Activated naive CD4-positive, alpha-beta T cell (primary cell): ENCODE measurements at places on chromosomes 11 and 22.

GRCh38 chr11:67617243-67617953 is 10.7 kb downstream of the NDUFV1 start:
- no peak for DNase-seq

GRCh38 chr11:36619502-36619901 is 21.5 kb upstream of the RAG2 start:
- no peak for DNase-seq

GRCh38 chr11:130831976-130832375 is 84.3 kb downstream of the SNX19 start:
- DNase-seq = no peak

DNA sequence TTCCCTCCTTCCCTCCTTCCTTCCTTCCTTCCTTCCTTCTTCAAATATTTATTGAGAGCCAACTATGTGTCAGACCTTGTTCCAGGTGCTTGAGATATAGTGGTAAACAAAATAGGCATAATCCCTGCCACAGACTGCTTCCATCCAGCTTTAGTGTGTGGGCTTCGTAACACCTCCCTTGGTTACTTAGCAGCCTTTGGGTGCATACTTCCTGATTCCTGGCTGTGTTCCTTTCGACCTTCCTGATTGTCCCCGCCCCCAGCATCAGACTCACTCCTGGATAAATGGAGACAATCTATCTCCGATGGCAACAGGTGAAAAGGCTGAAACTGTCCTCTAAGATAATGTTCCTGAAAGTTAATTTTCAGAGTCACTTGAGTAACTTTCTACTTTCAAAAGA is 13.5 kb downstream of the CCDC81 start:
- DNase-seq = no peak

DNA sequence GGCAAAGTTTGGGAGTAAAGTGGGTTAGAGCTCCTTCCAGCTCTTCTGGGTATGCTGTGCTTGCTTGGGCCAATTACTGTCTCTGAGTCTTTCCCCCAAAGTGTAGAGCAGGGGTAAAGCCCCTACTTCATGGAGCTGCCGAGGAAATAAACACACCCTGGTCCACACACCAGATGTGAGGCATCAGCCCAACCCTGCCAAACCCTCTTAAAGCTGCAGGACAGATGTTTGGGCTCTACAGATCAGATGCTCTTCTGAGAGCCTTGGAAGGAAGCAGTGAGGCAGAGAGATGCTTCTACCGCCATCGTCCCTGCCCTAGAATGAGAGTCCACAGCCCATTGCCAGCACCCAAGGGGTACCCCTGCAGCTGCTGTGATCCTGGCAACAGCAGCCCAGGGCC is 64.7 kb downstream of the ELFN2 start:
- DNase-seq = no peak

GRCh38 chr11:61090982-61091372 is 11.3 kb upstream of the CD5 start:
- DNase-seq = no peak

DNA sequence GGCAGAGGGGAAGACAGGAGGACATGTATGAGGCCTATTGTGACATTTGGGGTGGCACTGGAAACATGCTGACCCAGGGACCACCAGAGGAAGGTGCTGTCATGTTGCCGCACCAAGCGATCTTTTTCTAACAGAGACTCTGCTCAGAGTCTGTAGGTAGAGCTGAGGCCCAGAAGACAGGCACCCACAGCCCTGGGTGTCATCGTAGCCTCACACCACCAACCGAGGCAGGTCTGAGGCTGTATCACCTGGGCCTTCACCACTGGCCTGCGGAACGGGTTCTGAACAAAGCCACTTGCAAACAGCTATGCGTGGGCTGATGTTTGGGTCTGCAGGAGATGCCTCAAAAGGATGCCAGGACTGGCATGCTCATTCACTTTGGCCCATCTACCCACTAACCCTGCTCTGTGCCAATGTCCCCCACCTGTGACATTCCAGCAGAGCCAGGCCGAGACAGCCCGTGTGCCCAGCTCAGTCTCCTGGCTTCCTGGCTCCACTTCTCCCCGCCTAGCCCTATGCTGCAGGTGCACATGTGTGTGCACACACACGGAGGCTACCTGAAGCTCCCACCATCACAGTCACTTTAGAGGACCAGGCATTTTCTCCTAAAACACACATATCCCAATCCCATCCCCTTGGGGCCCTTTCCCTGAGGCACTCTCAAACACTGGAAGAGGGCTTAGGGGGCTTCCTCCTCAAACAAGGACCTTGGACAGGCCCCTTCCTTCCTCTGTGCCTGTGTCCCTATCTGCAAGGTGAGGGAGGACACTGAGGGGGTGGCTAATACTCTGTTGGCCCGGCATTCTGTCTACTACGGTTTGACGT is 3.6 kb downstream of the TRIM29 start:
- DNase-seq = no peak
